ENCODE measurements at places on chromosomes 13 and 19.

DNA sequence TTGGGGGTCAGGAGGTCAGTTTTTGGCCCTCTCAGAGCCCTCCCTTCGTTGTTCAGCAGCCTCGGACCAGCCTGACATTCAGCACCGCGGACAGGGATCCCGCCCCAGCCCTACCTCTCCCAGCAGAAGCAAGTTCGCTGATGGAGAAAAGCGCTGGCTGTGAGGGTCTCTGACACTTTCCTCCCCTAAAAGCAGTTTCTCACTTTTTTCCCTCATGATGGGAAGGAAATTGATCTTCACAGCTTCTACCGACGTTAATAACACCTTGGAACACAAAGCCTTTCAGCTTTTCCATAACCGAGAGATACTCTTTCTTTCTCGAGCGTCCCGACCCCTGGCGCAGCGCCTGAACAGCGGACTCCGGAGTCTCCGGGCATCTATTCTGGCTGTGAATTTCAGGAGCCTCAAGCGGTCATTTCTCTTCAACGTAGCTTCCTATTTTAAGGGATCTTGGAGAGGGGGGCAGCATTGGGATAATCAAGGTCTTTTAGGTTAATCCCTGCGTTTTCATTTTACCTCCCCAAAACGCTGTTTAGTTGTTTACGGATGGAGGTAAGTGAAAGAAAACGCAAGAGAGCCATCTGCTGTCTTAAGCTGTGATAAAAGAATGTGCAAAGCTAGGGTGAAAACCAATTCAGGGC lies 467.2 kb downstream of the ITGBL1 start:
- no peak for DNase-seq

DNA sequence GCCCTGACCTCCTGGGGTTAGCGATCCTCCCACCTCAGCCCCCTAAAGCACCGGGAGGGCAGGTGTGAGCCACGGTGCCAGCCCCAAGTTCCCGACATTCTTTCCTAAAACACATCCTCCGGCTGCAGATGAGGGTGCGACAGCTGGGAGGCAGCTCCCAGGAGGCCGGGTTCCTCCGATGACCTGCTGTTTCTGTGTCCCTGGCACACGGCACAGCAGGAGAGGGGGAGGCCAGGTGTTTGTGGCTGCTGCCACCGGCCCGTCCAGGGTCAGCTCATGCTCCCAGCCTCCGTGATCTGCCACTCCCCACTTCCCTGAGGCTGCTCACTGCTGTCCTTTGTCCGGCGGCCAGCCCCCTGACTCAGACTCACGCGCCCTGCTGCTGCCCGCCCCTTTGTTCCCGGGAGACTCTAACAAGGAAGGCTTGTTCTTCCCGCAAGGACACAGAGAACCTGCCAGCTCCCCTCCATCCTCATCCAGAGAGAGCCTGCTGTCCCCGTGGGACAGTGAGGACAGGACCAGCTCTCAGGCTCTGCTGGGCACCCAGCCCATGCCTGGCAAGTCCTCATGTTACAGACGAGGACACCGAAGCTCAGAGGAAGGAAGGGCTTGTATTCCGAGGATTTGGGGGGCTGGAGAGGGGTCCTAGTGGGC lies 10.6 kb upstream of the MADCAM1 start:
- no peak for DNase-seq

DNA sequence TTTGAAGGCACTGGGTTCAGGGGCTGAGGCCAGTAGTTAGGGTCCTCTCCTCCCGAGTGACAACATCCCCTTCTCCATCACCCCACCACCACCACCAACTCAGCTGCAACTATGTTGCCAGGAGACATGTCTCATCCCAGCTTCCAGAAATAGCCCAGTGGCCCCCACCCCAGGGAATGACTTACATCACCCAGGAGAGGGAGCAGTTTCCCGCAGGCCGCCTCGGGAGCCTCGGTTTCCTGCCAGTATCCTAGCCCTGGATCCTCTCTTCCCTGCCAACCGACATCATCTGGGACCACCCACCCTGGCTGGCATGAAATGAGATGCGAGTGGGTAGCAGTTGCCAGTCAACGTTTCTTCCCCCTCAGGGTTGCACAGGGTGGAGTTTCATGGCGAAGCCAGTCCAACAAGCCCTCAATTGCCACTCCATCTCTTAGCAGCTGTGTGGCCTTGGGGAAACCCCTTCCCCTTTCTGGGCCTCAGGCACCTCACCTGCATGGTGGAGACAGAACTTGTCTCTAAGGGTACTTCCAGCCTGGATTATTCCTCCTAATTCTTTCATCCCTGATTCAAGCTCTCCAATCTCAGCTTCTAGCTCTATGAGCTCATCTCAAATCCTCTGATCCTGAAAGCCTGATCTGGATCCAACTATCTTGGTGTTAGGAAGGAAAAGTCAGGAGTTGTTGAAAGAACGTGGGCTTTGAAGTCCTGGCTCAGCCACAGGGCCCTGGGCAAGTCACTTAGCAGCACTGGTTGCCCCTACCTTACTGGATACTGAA lies 3.9 kb upstream of the GSK3A start:
- peak; percentile 81 for DNase-seq

DNA sequence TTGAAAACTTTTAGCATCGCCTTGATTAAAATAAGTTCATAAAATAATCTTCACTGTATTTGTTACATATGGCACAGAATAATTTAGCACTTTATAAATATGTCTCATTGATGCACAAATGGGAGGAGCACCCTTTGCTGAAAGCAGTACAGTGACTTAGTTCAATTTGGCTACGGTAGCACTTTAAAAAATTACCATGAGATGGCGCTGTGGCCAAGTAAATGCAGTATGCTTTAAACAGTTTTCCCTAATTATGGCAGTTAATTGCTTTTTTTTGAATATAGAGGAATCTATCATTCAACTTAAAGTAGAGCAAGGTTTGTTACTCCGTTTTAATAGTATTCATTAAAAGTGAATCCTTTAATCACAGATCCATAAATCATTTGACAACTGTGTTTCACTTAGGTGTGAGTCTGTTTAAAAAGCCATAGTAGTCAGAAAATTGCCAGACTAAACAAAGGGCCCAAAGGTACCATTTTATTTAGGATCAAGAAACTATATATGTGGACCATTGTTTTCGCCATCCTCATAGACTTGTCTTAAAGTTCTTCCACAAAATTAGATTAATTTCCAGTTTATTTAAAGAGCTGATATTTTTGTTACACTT lies 34.7 kb upstream of the ESD start:
- DNase-seq: no peak

DNA sequence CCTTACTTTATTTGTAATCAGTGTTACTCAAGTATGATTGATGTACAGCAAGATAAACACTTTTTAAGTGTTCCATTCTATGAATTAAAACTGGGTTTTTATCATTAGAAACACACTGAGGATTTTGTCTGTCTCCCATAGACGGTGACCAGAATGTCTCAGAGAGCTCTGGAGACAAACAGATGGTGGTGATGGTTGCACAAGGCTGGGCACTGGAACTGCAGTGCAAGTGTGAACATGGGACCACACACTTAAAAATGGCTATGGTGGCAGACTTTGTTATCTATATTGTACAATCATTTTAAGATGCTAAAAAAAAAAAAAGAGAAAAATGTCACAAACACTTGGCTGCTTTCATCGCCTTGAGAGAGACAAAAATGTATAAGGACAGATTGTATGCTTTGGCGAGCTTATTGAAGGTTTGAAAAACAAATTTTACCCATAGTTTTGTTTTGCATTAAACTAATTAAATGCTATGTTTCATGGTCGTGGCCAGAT lies 273.0 kb downstream of the SHISA2 start:
- DNase-seq: no peak

DNA sequence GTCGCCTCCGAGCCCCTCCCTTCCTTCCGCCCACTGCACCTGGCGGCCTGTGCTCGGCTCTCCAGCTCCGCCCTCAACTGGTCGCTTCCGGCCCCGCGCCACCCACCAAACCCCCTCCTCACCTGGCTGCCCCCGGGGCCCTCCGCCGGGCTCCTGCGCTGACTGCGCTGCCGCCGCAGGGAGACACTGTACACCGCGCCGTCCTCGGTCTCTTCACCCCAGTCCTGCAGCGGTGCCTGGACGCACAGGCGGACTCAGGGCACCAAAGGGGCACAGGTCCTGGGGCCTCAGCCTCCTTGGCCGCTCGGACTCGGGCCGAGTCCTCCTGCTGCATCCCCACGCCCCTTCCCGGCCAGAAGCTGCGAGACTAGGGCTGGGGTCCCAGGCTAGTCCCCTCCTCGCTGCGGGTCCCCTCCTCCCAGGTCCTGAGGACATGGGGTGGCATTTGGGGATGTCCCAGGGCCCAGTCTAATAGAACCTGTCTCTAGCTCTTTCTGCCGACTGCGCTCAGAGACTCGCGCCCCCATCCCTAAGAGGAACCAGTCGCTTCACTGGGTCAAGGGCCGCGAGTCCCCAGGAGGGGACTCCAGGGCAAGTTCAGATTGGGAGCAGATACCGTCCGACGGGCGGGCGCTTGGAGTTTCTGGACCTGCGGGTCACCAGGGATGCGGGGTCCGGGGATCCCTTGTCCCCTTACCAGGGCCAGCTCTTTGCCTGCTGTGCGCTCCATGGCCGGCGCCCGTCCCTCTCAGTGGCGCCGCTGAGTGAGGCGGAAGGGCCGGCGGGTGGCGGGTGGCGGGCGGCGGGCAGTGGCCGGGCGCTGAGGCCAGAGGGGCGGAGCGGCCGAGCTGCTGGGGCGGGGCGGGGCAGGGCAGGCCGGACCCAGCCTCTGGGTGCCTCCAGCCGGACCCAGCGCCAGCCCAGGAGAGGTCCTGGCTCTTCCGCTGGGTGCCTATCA lies at the start of gene RGL3:
Gene RGL3, minus strand, starts transcription at position 766 of the 958 bp plus-strand sequence. Its CDS starts 36 bp downstream, at position 730.
- DNase-seq: peak; percentile 69

- peak; percentile 16 for DNase-seq
These were observed 2.7 kb upstream of the MADCAM1 start for GRCh38 chr19:493391-494170.

DNA sequence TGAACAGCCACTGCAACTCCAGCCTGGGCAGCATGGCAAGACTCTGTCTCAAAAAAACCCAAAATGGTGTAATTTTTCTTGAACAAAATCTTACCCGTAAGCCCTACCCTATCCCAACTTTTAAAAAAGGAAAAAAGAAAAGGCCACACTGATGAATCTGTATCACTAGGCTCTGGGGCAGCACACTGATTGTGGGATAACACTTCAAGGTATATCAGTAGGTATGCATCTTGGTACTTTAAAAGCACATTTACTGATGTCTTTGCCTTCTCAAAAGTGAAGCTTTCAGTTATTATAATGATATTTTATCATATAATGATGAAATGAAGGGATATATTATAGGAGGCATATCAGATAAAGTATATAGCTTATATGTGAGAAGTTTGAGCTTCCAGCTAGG lies 24.3 kb downstream of the ZNF112 start:
- no peak for DNase-seq

GRCh38 chr13:91216928-91217700 lies 130.4 kb upstream of the MIR17HG start:
- no peak for DNase-seq

- no peak for DNase-seq
These were observed 115.2 kb upstream of the SOX21 start for GRCh38 chr13:94827566-94827965.

- DNase-seq: no peak
These were observed 280.2 kb upstream of the EDNRB start for GRCh38 chr13:78198821-78199220.

DNA sequence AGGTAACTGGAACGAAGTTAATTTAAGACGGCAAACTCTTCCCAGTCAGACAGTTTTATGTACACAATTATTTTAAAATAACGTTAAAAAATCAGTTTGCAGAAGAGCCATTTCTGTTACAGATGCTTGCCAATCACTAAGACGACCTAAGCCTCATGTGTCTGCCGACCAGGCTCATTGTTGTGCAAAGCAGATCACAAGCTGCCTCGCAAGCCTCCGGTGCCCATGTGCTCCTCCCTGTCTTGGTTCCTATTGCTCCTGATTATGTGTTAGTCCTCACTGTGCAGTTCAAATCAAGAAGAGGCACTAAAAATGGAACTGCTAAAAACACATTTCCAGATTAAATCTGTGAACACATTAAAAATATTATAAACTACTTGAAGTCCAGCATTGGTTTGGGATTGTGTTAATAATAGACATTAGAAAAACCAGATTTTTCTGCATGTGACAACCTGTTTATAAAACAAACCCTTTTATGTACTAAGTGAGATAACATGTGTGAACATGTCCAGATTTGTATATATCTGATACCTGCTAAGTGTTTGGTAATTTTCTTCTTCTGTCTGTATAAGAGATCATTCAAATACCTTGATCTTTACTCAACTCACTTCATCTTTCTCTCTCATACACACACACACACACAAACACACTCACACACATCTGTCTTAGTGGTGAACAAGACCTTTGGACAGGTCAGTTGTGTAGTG lies 81.9 kb upstream of the SLC15A1 start:
- DNase-seq: no peak

DNA sequence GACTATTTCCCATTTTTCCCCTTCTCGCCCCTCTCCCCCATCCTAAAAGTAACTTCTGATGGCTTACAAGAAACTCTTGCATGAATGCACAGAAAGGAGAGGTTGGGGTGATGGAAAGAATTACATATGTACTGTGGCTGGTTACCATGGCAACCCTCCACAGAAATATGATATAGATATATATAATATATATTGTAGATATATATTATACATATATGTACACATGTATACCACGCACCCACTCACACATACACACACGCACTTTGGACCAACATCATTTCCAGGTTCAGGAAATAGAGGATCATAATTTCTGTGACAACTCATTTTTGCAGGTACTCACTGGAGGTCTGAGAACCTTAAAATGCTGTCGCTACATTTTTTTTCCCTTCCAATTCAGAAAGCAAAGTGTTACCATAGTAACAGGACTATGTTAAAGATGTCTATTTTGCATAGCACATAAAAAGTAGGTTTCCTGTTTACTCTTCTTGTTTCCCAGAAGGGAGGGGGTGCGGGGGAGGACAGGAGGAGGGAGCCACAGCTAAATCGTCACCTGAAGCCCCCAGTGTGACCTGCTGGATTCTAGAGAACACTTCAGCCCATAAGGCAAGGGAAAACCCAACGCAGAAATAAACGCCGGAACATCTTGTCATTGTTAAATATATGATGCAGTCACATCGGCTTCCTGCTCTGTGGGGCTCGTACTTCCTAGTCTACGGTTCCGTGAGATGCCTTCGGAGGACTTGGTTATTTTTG lies 44.7 kb downstream of the EFNB2 start:
- no peak for DNase-seq

- DNase-seq: no peak
These were observed 27.5 kb downstream of the MICU2 start for GRCh38 chr13:21576426-21576825.

DNA sequence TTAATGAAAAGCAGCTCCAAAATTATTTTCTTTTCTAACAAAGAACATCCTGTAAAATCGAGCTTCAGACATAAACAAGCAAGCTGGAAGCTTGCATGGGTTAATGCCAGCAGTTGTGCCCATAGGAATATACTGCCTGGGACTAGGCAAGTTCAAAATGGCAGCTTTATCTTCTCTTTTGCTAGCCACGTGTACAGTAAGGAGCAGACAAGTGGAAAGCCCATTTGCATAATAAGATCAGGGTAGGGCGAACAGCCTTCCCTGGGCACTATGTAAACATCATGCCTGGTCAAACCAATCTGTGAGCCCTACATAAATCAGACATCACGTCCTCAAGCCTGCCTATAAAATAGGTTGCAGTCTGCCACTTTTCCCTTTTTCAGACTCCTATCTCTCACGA lies 489.7 kb downstream of the RFC3 start:
- no peak for DNase-seq

GRCh38 chr13:40648040-40648439 lies 18.4 kb downstream of the FOXO1 start:
- no peak for DNase-seq

- DNase-seq: no peak
These were observed 103.8 kb downstream of the LRCH1 start for GRCh38 chr13:46656786-46657185.
